ENCODE measurements at places on chromosomes 3 and 15. TPM values are rescaled to one million over a fixed set of nuclear protein-coding genes. Genes with fewer than 3 reads are reported as not detected.
A peak's percentile ranks its signal among the peaks of the same experiment; 100 is the strongest.

- no peak for DNase-seq
These were observed 214.8 kb downstream of the FMN1 start for GRCh38 chr15:32979710-32980109.

Gene TMEM43
- total RNA-seq = 18.3 TPM

DNA sequence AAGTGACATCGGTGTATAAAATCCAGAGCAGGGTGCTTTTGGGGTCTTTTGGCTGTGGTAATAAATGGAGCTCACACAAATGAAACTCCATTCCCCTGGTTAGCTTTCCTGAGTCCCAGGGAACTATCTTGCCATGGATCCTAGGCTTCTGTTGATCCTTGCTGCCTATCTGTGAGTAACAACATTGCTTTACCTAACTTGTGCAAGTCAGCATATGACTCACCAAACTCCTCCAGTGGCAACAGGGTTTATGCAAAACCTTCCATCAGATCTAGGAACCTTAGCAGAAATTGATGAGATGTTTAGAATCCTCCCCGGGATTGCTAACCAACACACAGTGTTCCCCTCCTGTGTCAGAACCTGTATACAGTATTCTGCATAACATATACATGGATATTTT is 105.4 kb downstream of the SCAPER start:
- DNase-seq = no peak

GRCh38 chr15:73782344-73782959 is 29.3 kb upstream of the INSYN1 start:
- no peak for DNase-seq

DNA sequence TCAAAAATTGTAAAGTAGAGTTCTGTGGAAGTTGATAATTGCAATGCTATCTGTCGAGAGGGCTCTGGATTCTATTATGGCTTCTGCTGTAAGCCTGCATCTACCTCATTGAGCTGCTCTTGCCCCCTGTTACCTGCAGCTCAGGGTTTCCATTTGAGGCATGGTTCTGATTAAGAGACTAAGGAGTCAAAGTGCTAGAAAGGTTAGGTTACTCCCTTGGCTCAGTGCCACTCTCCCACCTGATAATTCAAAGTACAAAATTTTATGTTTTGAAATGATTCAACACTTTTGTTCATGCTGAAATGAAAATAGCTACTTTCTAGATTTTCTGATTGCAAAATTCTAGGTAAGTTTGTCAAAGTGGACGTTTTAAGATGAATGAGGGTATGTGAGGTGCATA is 220.5 kb upstream of the SATB1 start:
- peak; percentile 82 for DNase-seq

Gene CFAP100
- not detected for total RNA-seq

GRCh38 chr3:154324919-154325318 is 632 bp upstream of the DHX36 start:
- no peak for DNase-seq

- no peak for DNase-seq
These were observed 156.0 kb upstream of the TRIM42 start for GRCh38 chr3:140521751-140522445.

Gene DCLK3
- total RNA-seq = not detected

Gene CNTN4
- not detected for total RNA-seq

DNA sequence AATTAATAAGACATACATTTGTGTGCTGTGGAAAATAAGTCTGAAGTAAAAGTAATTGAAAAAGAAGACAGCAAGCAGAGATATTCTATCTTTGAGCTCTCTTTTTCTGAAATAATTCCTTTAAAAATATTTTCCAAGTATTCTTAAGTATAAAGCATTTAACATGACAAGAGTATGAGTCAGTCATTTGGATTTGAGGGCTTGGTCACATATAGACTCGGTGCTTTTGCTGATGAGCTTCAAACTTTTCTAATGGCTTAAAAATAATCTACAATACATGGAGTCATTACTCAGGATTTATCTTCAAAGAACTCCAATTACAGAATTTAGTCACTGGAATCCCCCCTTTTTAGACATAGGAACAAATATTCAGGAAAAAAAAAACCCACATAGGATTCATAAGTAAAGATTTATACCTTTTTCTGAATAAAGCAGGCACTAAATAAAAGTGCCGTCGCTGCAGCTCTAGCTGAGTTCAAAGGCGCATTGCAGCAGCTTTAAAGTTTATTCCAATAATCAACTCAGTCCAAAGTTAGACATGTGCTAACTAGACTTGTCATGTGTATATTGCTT is 147.5 kb downstream of the CTNNB1 start:
- DNase-seq = no peak

Gene MOBP
- total RNA-seq = not detected

DNA sequence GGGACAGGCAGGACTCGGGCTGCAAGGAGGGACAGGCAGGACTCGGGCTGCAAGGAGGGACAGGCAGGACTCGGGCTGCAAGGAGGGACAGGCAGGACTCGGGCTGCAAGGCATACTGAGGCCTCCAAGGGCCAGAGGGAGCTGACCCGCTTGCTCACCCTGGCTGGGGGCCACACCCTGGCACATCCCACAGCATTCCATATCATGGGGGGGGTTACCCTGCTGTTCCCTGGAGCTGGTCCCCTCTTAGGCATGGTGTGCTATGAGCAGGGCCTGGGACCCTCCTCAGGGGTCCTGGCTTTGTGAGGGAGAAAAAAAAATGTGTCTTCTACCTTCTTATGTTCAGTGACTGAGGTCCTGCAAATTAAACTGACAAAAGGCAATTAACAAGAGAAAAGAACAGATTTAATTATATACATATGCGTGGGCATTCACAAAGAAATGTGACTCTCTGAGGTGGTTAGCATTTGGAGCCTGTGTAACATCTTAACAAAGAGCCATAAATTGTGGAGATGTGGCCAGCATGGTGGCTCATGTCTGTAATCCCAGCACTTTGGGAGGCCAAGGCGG is 97.6 kb upstream of the ALDH1A3 start:
- no peak for DNase-seq

- DNase-seq = no peak
These were observed 33.0 kb upstream of the CA12 start for GRCh38 chr15:63414474-63415120.

Gene LRRC34
- total RNA-seq = 3.8 TPM

DNA sequence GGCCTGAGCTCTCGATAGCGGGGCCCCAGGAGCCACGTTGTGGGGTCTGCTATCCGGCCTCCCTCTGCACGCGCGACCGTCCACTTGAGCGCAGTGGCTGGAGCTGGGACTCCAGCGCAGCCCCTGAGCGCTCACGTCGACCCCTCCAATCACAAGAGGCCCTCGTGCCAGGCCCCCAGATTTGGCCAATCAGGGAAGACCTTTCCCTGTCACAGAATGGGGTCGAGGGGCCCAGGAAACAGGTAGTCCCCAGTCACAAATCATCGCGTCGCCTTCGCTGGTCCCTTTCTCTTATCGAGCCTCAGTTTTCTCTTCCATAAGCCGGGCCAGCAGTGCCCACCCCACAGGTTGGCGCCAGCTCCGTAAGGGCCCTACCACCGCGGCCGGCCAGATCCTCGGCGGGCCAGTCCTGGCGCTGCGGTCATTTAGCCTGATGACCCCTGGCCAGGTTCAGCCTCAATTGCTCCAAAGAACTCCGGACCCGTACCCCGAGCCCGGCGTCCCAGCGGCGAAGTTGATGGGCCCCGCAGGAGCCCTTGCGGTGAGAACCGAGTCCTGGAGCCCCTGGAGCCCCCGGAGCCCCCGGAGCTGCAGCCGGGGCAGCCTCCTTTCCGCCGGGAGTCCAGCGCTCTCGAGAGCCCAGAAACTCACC is 435 bp downstream of the ALDH1L1 start:
- DNase-seq = no peak

Gene TP63
- 0.15 TPM for total RNA-seq

Gene AP3B2
- 0.52 TPM for total RNA-seq

Gene ARRDC4
- total RNA-seq = 0.20 TPM

- DNase-seq = no peak
These were observed 114.8 kb downstream of the FRMD4B start for GRCh38 chr3:69271098-69271497.

GRCh38 chr3:108552267-108553159 is 36.7 kb downstream of the CIP2A start:
- no peak for DNase-seq

Gene KBTBD13
- total RNA-seq = not detected

Gene ITIH1
- total RNA-seq = not detected

GRCh38 chr3:115671761-115672455 is 48.6 kb downstream of the GAP43 start:
- DNase-seq = no peak

Gene FOXB1
- not detected for total RNA-seq

GRCh38 chr3:196837819-196838420 is 29.8 kb upstream of the SENP5 start:
- peak; percentile 90 for DNase-seq

- no peak for DNase-seq
These were observed 6.8 kb upstream of the PKM start for GRCh38 chr15:72237853-72238224.

GRCh38 chr15:56047354-56047753 is 53.9 kb upstream of the NEDD4 start:
- DNase-seq = no peak

DNA sequence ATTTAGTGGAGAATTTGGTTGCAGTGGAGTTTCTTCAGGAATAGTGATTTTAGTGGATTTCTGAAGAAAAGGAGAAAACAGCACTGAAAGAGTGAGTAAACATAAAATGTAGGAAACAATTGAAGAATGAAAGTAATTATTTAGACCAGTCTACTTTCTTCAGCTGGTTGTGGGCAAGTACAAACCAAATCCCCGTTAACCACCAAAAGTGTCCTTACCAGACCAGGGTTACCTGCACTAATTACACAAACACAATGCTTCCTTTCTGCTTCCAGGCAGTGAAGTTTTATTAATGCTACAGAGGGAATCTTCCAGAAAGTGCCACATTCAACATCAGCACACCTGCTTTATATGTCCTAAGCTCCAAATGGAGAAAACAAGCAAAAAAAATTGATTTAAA is 248.0 kb upstream of the TBC1D5 start:
- no peak for DNase-seq

DNA sequence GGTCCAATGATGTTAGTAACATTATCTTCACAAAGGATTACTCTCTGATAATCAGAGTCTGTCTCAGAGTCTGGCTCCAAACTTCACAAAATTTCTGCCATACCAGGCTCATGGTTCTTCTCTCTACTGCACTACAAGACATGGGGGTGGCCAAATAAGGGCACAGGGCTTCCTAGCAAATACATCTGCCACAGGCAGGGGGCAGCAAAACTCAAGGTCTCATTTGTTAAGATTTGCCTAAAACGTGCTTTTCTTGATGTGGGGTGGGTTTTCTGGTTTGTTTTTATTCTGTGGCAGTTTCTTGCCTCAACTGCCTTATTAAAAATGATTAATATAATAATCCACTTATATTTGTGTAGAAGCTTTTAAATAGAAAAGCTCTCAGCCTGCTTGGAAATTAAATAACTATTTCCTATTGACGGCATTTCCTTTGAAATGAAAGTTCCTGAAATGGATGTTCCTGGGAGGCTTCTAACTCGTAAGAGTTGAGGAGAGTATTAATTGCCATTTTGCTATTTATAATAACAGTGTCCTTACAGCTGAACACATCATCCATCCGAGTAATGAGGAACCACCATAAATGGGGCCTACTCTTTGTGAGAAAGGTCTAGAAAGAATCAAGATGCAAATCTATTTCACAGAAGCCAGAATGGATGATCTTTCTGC is 53.8 kb downstream of the SST start:
- DNase-seq = peak; percentile 79

GRCh38 chr3:32822609-32823498 is 5.1 kb downstream of the TRIM71 start:
- no peak for DNase-seq

Gene FYCO1
- 10.2 TPM for total RNA-seq

GRCh38 chr15:98160236-98160635 is 199.7 kb downstream of the ARRDC4 start:
- DNase-seq = peak; percentile 77

DNA sequence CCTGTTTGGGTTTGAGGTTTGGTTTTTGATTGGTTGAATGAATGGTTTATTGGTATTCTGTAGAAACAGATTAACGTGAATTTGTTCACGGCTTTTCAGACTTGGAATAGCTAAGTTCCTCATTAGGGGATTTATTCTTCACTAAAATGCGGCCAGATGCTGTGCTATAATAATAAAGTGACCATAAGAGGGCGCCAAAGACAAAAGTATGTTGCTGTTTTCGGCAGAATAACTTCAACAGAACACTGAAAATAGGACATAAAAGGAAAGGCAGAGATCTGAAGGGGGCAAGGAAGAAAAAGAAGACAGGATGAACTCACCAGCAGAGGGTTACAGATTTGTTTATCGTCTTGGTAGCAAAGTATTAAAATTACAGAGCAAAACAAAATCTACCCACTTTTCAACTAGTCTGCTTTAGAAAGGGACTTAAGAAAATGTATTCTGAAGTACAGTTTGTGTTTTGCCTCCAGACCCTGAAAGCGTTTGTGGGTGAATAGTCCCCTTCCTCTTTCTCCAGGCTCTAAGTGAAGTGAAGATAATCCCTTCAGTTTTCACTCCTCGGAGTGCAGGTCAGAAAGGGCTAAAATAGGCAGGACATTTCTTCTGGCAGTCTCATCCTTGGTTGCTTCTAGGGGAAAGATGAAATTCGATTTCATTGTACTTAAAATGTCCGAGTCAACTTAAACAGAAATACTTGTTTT is 147.6 kb downstream of the IL20RB start:
- DNase-seq = peak; percentile 25

GRCh38 chr3:101850246-101851051 is 1.1 kb downstream of the NFKBIZ start:
- DNase-seq = peak; percentile 82

DNA sequence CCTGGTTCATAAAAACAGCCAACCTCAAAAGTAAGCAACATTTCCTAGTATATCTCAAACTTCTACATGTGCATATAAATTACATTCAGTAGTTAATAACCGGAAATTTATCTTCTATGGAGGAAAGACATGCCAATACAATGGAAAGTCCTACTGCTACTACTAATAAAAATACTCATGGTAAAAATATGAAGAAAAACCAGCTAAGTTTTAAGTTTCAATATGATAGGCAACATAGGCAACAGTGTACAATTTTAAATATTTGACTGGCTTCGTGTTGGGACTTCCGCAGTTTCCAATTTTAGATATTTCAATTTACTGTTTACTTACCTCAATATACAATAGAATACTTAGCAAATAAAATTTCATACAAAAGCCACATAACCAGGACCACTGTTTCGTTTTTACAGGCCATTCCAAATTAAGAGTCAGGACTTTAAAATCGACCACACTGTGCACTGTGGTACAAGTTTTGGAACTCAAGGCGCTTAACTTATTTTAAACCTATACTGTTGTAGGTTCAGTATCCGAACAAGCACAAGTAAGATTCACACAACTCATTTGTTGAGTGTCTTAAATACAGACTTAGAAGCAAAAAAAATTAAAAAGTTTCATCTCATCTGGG is 2.9 kb downstream of the NAA50 start:
- DNase-seq = no peak

GRCh38 chr15:93829115-93829870 is 402.1 kb upstream of the MCTP2 start:
- DNase-seq = no peak

GRCh38 chr15:80777137-80777536 is 2.0 kb upstream of the CEMIP start:
- DNase-seq = no peak

Measured in activated naive CD4-positive, alpha-beta T cell treated with anti-CD3 and anti-CD28 coated beads for 36 hours (primary cell).